ENCODE measurements at places on chromosomes 13 and 19.

GRCh38 chr19:17324357-17325114 is 10.1 kb downstream of the ANO8 start:
- DNase-seq: no peak

GRCh38 chr13:32733690-32734089 is 147.4 kb downstream of the PDS5B start:
- no peak for DNase-seq

- no peak for DNase-seq
Measured at GRCh38 chr19:49407482-49408015, 15.7 kb downstream of the PTH2 start.

- DNase-seq: peak; percentile 41
Measured at GRCh38 chr19:29259867-29260281, 46.9 kb upstream of the UQCRFS1 start.

GRCh38 chr13:46126552-46127357 is 21.9 kb upstream of the CPB2 start:
- peak; percentile 62 for DNase-seq

All from right renal pelvis (tissue), 4 donors.